Stomach (tissue), 19 donors: ENCODE measurements at places on chromosomes 4 and X. TPM values are rescaled to one million over a fixed set of nuclear protein-coding genes. Genes with fewer than 3 reads are reported as not detected.

DNA sequence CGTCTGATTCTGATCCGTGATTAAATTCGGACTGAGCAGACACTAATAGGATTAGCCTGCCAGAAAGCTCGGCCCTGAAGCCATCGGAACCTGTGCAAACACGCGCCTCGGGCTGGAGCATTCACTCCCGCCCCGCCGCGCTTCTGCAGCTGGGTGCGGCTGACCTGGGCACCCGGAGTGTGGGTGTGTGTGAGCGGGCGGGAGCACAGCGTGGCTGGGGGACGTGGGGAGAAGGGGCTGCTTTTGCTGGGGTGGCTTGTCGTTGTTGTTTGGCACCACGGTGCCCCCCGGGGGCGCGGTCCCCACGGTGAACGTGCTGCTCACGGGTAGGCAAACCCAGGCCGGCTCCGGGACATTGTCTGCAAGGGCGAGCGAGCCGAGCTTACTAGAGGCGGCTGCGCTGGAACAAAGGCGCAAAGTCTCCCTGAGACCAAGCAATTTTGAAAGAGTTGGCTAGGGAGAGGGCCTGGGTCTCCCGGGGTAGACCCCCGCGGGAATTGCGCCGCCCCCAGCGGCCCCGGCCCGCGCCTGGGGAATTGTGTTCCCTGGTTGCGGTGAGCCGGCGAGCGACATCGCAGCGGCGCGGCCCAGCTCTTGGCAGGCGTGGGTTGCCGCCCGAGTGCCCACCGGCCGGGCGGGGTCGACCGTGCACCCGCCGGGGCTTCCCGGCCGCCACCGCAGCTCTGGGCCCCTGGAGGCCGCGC lies 1.4 kb downstream of the MAMLD1 start:
- H3K27ac ChIP-seq, result peak overlapping the region; percentile 87
- H3K4me1 ChIP-seq, result peaks cover 21% of the 10 kb centered on the region
- peaks cover 28% of the 10 kb centered on the region for H3K27me3 ChIP-seq
- H3K36me3 ChIP-seq, result no peaks in the 10 kb centered on the region

GRCh38 chr4:1290165-1290977 lies 680 bp downstream of the MAEA start:
- peak; percentile 87 for DNase-seq
- no peaks in the 10 kb centered on the region for H3K36me3 ChIP-seq
- peak overlapping the region; percentile 95 for H3K27ac ChIP-seq

DNA sequence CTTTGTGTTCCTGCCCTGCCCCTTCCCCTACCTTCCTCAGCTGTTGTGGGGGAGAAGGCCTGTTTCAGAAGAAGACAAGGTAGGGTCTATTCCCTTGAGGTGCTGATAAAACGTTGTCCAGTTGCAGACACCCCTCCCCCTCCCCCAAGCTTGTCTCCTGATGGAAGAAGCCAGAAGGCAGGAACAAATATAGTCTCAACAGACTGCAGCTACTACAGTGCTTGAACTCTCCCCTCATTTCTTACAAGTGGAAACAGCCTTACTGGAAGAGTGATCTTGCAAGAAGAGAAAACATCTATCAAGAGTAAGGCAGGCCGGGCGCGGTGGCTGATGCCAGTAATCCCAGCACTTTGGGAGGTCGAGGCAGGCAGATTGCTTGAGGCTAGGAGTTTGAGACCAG lies 11.0 kb upstream of the MAP7D3 start:
- H3K36me3 ChIP-seq, result no peaks in the 10 kb centered on the region
- peak; percentile 14 for DNase-seq
- no peaks in the 10 kb centered on the region for H3K4me1 ChIP-seq
- H3K27ac ChIP-seq, result no peak overlapping the region
- no peak overlapping the region for H3K4me3 ChIP-seq
- H3K27me3 ChIP-seq, result no peaks in the 10 kb centered on the region

SERPINA7 gene
- total RNA-seq, result not detected

DNA sequence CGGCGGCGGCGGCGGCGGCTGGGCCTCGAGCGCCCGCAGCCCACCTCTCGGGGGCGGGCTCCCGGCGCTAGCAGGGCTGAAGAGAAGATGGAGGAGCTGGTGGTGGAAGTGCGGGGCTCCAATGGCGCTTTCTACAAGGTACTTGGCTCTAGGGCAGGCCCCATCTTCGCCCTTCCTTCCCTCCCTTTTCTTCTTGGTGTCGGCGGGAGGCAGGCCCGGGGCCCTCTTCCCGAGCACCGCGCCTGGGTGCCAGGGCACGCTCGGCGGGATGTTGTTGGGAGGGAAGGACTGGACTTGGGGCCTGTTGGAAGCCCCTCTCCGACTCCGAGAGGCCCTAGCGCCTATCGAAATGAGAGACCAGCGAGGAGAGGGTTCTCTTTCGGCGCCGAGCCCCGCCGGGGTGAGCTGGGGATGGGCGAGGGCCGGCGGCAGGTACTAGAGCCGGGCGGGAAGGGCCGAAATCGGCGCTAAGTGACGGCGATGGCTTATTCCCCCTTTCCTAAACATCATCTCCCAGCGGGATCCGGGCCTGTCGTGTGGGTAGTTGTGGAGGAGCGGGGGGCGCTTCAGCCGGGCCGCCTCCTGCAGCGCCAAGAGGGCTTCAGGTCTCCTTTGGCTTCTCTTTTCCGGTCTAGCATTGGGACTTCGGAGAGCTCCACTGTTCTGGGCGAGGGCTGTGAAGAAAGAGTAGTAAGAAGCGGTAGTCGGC lies 528 bp downstream of the FMR1 start:
- peak; percentile 29 for DNase-seq
- H3K27me3 ChIP-seq, result no peaks in the 10 kb centered on the region
- H3K36me3 ChIP-seq, result no peaks in the 10 kb centered on the region
- H3K4me3 ChIP-seq, result peak overlapping the region; percentile 68

DNA sequence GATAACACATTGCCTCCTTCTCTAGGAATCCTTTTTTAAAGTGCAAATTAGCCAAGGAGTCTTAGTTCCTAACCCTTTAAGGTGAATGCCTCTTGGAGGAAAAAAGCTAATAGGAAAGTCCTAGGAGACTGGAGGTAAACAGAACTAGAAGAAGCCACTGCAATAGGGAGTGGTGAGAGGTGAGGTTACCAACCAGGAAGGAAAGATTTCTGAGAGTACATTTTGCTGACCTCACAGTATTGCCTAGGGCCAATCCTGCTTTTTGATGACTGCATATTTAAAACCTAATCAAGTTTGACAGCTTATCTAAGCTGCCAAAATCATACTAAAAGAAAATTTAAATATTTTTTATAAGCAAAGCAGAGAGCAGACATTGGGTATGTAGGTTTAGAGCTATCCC lies 7.3 kb upstream of the CUL4B start:
- no peak overlapping the region for H3K4me3 ChIP-seq
- H3K4me1 ChIP-seq, result peaks cover 2% of the 10 kb centered on the region
- H3K27ac ChIP-seq, result no peak overlapping the region
- H3K27me3 ChIP-seq, result no peaks in the 10 kb centered on the region

ARHGAP6 gene
- 19.1 TPM for total RNA-seq

DNA sequence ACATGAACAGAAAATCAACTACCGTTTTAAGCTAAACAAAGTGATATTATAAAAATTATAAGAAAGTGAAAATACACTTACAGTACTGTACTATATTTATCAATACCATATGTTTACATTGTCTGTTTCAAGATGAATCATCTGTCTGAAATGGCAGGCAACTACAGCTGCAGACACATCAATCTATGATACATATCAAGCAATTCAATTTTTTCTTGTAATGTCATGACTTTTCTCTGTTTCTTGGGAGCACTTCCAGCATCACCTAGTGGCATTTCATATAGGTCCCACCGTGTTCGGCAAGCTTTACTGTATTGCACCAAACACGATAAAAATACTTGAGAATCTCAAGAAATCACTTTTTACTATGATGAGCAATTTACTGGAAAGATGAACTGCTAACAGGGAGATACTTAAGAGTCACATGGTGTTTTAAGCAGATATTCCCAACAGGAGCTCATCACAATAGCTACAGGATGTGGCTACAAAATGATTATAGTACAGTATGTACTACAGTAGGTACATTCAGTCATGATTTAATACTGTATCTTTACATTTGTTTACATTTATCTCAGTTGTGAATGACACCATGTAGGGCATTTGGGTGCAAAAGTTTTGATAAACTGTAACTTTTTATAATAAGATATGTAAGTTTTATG lies 207.4 kb downstream of the ADAM29 start:
- DNase-seq, result no peak
- H3K4me1 ChIP-seq, result no peaks in the 10 kb centered on the region
- no peak overlapping the region for H3K27ac ChIP-seq
- no peak overlapping the region for H3K4me3 ChIP-seq

- H3K27ac ChIP-seq, result no peak overlapping the region
- no peak overlapping the region for H3K4me3 ChIP-seq
- H3K36me3 ChIP-seq, result no peaks in the 10 kb centered on the region
- no peaks in the 10 kb centered on the region for H3K4me1 ChIP-seq
These were observed 19.5 kb downstream of the COMMD8 start for GRCh38 chr4:47444031-47444430.

DNA sequence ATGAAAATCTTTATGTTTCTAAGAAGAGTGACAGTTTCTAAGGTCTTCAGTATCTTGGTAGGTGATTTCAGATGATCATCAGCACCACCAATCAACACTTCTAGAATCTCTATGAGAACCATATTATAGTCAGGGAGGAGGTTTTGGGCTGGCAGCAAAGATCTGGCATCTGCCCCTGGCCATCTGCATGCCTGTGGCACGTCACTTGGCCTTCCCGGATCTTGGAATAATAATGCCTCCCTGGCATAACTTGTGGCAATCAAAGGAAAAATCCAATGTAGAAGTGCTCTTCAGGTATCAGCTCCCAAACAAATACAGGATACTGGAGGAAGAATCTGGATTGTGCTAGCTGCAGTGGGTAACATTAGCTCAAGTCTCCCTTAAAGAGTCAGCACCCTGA lies 57.3 kb downstream of the RASL11B start:
- no peaks in the 10 kb centered on the region for H3K27me3 ChIP-seq
- no peak overlapping the region for H3K27ac ChIP-seq
- H3K36me3 ChIP-seq, result no peaks in the 10 kb centered on the region
- H3K4me3 ChIP-seq, result no peak overlapping the region
- peaks cover 19% of the 10 kb centered on the region for H3K4me1 ChIP-seq

DNA sequence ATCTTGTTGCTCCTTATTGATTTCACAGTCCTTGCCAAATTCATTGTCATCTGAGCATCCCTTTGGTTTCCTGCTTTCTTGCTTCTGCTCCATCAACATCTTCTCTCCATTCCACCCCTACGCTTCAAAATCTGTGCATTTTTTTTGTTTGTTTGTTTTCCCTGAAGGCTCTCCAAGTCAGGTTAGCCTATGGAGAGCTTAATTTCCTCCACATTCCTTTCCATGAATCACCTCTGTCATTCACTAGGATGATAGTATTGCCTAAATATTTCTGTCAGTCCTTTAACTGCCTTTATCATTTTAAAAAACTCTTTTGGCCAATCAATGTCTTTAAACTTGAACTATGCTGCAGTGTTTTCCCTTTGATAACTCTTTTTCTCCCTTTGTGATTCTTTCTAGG lies 67.7 kb downstream of the PPARGC1A start:
- H3K4me3 ChIP-seq, result no peak overlapping the region
- DNase-seq, result no peak
- no peaks in the 10 kb centered on the region for H3K27me3 ChIP-seq

- H3K4me1 ChIP-seq, result no peaks in the 10 kb centered on the region
- H3K36me3 ChIP-seq, result peaks cover 89% of the 10 kb centered on the region
- no peak for DNase-seq
- H3K27ac ChIP-seq, result no peak overlapping the region
These were observed 30.3 kb downstream of the COPS4 start for GRCh38 chr4:83065266-83065665.

LRIT3 gene
- total RNA-seq, result 0.18 TPM

GRCh38 chr4:57426779-57427395 lies 316.7 kb upstream of the IGFBP7 start:
- H3K27ac ChIP-seq, result no peak overlapping the region
- H3K36me3 ChIP-seq, result no peaks in the 10 kb centered on the region
- H3K27me3 ChIP-seq, result no peaks in the 10 kb centered on the region
- DNase-seq, result peak; percentile 90
- H3K4me1 ChIP-seq, result peaks cover 9% of the 10 kb centered on the region

GRCh38 chrX:120790552-120790951 lies 85.1 kb downstream of the CT47B1 start:
- no peak for DNase-seq
- H3K4me1 ChIP-seq, result peaks cover 3% of the 10 kb centered on the region
- no peak overlapping the region for H3K4me3 ChIP-seq

- peak; percentile 55 for DNase-seq
- no peaks in the 10 kb centered on the region for H3K36me3 ChIP-seq
- H3K27me3 ChIP-seq, result no peaks in the 10 kb centered on the region
- H3K4me1 ChIP-seq, result no peaks in the 10 kb centered on the region
These were observed 109.6 kb downstream of the PACRGL start for GRCh38 chr4:20809812-20810211.

DNA sequence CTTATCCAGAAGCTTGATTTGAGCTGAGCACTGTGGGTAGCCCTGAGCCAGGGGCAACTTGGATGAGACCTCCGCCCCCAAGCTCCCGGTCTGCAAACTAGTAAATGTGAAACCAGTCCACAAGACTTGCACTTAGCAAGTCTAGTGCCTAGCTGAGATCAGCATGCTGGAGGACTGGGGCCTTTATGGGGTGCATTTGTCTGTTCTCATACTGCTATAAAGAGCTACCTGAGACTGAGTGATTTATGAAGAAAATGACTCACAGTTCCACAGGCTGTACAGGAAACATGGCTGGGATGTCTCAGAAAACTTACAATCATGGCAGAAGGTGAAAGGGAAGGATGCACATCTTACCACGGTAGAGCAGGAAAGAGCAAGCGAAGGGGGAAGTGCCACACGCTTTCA lies 42.1 kb upstream of the HOPX start:
- no peak for DNase-seq
- H3K4me3 ChIP-seq, result no peak overlapping the region
- H3K4me1 ChIP-seq, result no peaks in the 10 kb centered on the region
- H3K36me3 ChIP-seq, result no peaks in the 10 kb centered on the region

DNA sequence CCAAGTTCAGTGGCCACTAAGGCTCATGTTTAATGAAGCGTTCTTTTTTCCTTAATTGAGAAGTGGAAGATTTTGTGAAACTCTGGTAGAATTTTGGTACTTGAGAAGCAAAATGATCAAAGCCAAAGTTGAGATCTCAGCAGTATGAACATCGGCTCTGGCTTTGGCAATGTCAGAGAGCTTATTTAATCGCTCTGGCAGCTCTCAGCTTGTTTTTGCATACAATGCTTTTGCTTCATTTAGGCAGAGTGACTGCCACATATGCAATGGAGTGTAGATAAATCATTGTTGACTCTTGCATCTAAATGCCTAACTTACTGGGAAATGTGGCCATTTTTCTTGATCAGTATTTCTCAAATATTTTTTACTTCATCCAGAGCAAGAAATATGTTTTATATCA lies 135.7 kb downstream of the AASDH start:
- H3K27me3 ChIP-seq, result no peaks in the 10 kb centered on the region
- no peak overlapping the region for H3K4me3 ChIP-seq
- peak; percentile 19 for DNase-seq
- no peaks in the 10 kb centered on the region for H3K4me1 ChIP-seq

PLXNB3 gene
- 49.2 TPM for total RNA-seq

CEP135 gene
- 3.6 TPM for total RNA-seq

PDCL2 gene
- not detected for total RNA-seq

TCEAL9 gene
- 128 TPM for total RNA-seq

CXCR3 gene
- not detected for total RNA-seq
